ENCODE measurements at places on chromosomes 12 and 14. TPM values are rescaled to one million over a fixed set of nuclear protein-coding genes. Genes with fewer than 3 reads are reported as not detected.

The SMCO2 gene
- total RNA-seq = not detected

The HOXC12 gene
- total RNA-seq = not detected

The IFNG-AS1 gene
- total RNA-seq = not detected

The SLC17A8 gene
- total RNA-seq = not detected

The NANOG gene
- total RNA-seq = not detected

The ACTN1 gene
- total RNA-seq = 228 TPM

The NUBPL gene
- total RNA-seq = 13.1 TPM

The MFAP5 gene
- not detected for total RNA-seq

The CNTN1 gene
- total RNA-seq = not detected

The FOS gene
- total RNA-seq = 6.9 TPM

The HOXC6 gene
- total RNA-seq = 0.84 TPM

The LUM gene
- 102 TPM for total RNA-seq

The NKX2-1 gene
- not detected for total RNA-seq

The SLC10A1 gene
- total RNA-seq = not detected

The HCAR2 gene
- not detected for total RNA-seq

The TMPRSS12 gene
- total RNA-seq = not detected

The AHNAK2 gene
- 3.7 TPM for total RNA-seq

The SYNJ2BP gene
- 16.7 TPM for total RNA-seq

The ACVR1B gene
- total RNA-seq = 2.1 TPM

The ETV6 gene
- total RNA-seq = 6.4 TPM

The GPR137C gene
- 0.49 TPM for total RNA-seq

The ZDHHC22 gene
- not detected for total RNA-seq

The LAG3 gene
- 0.12 TPM for total RNA-seq

The SLC7A8 gene
- total RNA-seq = 1.6 TPM

The CLBA1 gene
- 3.9 TPM for total RNA-seq

The CRIP1 gene
- not detected for total RNA-seq

The GPR135 gene
- 0.68 TPM for total RNA-seq

The TAS2R10 gene
- total RNA-seq = 0.68 TPM

The FAM186B gene
- total RNA-seq = 0.29 TPM

The MGP gene
- total RNA-seq = 7.9 TPM

The BHLHE41 gene
- total RNA-seq = 7.8 TPM

The AQP6 gene
- not detected for total RNA-seq

The EIF2B1 gene
- total RNA-seq = 94.1 TPM

The CORO1C gene
- 84.3 TPM for total RNA-seq

The CCDC175 gene
- total RNA-seq = not detected

The DLK1 gene
- total RNA-seq = not detected

The GPR162 gene
- total RNA-seq = 1.8 TPM

The TOGARAM1 gene
- total RNA-seq = 12.7 TPM

The TMEM229B gene
- 3.7 TPM for total RNA-seq

The PDZRN4 gene
- not detected for total RNA-seq

The NXPH4 gene
- 1.7 TPM for total RNA-seq

The RFX4 gene
- not detected for total RNA-seq

The DNAJC22 gene
- total RNA-seq = 10.4 TPM

The GALNT6 gene
- total RNA-seq = 31.3 TPM

The GPRC5A gene
- total RNA-seq = 4.7 TPM

All from RPMI7951 (cell line).